ENCODE measurements at places on chromosomes 12 and 14. TPM values are rescaled to one million over a fixed set of nuclear protein-coding genes. Genes with fewer than 3 reads are reported as not detected.
A peak's percentile ranks its signal among the peaks of the same experiment; 100 is the strongest.

DNA sequence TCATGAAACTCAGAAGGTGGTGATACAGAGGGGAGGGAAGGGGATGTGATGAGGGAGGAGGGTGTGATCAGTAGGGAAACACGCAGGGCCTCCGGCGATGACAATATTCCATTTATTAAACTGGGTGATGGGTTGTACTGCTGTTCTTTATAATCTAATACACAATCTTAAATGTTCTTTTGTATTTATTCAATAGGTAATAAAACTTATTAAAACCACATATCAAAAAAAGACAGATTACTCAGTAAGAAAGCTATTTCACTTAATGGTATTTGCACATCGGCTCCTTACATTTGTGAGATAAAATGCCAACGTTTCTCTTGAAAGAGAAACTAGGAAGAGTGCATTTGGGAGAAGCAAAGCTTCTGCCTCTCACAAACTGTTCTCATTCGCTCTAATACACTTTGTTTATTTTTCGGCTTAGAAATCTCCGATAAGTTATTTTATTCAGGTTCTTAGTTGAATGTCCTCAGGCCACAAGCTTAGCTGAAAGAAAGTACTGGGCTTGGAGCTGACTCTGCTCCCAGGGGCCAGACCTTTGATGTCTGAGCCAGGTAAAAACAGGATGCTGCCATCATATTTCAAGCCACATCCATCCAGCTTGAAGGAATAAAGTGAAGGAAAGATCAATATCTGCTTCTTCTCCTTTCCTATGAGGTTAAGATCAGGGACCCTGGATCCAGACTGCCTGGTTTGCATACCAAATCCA, 17.5 kb downstream of the STON2 start:
- DNase-seq = no peak

DNA sequence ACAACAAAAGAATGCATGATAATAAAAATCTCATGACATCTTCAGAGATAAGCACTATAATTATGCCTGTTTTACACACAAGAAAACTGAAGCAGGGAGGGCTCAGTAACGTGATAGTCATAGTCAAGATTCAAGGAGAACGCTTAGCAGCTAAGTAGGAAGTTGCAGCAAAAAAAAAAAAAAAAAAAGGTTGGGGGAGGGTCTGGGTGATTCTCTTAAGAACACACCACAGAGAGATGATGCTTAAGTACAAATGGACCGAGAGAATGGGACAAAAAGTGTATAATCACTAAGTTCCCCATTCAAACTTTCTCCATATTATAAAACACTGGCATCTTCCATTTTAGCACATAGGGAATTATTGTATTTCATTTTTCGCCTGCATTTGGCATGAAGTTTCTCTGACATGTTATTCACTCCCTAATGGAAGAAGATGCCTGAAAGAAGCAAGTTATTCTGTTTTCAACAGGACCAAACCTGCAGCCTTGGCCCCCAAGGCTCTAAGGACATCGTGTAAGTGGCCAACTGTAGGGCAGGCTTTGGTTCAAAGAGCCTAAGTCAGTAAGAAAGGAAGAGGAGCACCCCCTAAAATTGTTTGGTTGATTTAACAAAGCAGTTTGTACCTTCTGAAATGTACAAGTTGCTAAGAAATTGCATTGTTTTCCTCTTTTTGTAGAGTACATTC, 142.9 kb upstream of the TMPO start:
- DNase-seq = no peak

- DNase-seq = no peak
These were observed 71.9 kb downstream of the RASSF8 start for GRCh38 chr12:26030371-26030770.

GRCh38 chr12:75848431-75848925, 183.1 kb downstream of the PHLDA1 start:
- DNase-seq = no peak

GRCh38 chr14:96666088-96666487, 131.1 kb upstream of the VRK1 start:
- no peak for DNase-seq

DNA sequence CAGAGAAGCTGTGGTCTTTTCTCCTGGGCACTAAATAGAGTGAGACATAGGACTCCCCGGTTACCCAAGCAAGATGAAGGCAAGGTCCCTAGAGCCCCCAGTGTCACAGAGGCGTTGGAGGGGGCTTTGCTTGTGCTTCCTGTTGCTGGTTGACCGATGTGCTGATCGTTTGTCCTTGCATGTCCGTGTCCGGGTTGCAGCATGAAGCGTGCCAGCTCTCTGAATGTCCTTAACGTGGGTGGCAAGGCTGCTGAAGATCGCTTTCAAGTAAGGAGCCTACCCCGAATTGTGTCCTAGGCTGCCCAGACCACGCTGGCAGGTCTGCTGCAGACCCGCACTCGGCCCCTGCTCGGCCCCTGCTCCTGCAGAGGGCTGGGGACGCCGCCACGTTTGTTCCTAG, 23.1 kb downstream of the XRCC3 start:
- DNase-seq = no peak

GRCh38 chr14:105537580-105538474, 11.4 kb downstream of the TMEM121 start:
- DNase-seq = peak; percentile 77

DNA sequence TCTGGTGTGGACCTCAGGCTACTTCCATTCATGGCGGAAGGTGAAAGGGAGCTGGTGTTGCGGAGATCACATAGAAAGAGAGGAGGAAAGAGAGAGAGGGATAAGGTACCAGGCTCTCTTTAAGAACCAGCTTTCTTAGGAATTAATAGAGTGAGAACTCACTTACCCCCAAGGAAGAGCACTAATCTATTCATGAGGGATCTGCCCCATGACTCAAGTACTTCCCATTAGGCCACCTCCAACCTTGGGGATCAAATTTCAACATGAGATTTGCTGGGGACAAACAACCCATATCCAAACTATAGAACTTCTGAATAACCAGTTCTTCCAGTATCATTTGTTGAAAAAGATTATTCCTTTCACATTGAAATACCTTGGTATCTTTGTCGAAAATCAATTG, 34.0 kb upstream of the C2CD5 start:
- no peak for DNase-seq

DNA sequence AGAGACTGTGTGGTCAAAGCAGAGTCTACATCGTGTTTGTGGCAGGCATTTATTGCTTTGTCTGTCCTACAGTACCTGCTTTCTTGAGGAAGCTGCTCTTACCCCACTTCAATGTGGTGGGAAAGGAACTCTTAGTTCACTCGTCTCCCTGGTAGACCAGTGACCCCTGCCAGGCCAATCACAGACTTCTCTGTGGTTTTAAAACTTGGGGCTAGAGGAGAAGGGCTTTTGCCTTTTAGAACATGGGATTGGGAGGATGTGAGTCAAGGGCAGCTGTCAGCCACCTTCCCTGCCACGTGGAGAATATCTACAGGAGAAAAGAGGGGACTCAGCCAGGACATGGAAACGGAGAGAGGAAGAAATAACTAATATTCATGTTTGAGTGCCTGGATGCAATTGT, 36.8 kb upstream of the TMED10 start:
- DNase-seq = no peak

- DNase-seq = peak; percentile 75
These were observed 17.1 kb downstream of the SLC11A2 start for GRCh38 chr12:51009056-51009440.

DNA sequence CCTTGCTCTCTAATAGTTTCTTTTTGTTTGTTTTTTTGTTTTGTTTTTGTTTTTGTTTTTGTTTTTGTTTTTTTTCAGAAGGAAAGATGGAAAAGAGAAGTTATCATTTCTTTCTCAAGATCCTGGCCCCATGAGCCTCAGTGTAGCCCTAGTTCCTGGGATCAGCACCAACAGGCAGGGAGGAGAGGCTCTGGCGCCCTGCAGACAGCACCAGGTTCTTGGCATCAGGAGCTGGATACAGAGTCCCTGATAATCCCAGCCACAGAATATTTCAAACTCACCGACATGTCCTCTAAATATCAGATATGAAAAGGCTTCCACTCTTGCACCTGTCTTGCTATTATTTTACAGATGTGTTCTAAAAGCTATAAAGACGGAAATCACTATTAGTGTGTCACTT, 52.7 kb downstream of the FOXN3 start:
- DNase-seq = no peak

DNA sequence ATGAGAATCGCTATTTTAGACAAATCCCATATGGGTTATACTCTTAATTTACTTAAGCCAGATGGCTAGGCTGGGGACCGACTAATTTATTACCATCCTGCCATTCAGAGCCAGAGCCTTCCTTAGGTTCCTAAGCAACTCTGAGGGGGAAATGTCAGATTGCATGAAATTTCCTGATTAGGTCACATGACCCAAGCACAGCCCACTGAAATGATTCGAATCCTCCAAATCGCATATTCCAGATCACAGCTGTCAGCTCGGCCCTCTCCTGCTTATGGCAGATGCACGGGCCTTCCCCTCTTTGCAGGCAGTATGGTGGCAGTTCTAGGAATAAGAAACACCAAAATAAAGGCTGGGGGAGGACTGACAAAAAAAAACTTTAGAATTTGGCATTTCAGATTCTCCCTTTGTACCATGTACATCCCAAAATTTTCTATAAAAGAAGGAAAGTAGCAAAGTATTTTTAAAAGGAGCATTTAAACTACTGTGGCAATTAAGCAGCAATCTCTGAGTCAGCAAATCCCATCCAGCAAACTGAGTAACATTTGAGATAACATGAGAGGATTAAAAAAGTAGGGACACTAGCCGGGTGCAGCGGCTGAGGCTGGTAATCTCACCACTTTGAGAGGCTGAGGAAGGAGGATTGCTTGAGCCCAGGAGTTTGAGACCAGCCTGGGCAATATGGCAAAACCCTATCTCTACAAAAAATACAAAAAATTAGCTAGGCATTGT, 30.5 kb upstream of the NUDT4 start:
- DNase-seq = no peak

GRCh38 chr14:89564286-89564957, 147.4 kb upstream of the FOXN3 start:
- no peak for DNase-seq

GRCh38 chr14:48250575-48250974, 575.2 kb upstream of the MDGA2 start:
- no peak for DNase-seq

- DNase-seq = no peak
These were observed 155.2 kb downstream of the TGFB3 start for GRCh38 chr14:75826599-75826998.

DNA sequence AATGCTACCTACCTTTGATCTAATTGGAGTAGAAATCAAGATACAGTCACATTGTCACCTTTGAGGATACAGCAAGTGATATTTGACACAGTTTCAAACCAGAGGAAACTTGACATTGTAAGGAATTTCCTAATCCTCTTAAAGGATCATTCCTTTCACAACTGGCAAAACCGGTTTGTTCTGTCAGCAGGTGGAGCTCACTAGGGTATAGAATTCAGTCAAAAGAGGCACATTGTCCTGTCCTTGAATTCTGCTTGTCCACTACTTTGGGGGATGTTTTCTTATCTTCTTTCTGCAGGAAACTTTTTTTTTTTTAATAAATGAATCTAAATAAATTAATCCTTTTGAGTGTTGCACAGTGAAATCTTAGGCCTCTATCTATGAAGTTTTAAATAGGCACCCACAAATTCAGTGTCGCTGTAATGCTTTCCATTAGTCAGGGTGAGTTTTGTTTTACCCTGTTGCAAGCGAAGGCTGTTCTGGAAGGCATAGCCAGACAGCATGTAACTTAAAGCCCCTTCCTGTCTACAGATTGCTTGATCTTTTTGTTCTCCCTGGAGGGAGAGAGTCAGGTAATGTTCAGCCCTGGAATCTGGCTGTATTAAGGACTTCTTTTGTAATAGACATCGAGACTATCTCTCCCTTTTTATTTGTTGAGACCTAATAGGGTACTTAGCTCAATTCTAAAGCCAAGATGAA, 285.0 kb upstream of the RGS6 start:
- DNase-seq = no peak

DNA sequence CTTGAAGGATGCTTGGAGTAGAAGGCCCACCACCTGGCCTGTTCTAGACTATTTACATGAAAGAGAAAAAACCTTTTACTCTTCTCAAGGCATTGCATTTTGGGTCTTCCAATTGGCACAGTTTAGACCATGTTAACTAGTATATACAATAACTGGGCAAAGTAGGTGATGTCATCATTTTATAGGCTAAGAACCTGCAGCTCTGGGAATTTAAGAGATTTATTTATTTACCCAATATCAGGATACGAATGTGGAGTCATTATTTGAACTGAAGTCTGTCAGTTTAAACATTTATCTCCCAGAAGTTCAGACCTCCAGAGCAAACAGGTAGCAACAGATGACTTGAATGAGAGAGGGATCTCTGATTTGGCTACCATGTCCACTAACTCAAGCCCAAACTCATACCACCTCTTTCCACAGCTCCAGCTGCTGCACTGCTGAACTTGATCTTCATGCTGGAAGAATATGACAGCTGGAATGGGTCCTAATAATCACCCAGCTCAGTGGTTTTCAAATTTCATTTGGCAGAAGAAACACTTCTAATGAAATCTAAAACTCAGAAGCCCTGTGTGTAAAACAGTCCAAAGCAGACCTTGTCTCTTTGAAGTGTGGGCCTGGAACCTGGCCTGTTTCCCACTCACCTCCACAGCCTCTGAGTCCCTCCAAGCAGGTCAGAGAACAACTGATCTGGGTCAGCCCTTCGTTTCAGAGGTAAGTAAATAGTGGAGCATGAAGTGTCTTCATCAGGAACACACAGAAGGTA, 179.2 kb downstream of the EMP1 start:
- DNase-seq = no peak

DNA sequence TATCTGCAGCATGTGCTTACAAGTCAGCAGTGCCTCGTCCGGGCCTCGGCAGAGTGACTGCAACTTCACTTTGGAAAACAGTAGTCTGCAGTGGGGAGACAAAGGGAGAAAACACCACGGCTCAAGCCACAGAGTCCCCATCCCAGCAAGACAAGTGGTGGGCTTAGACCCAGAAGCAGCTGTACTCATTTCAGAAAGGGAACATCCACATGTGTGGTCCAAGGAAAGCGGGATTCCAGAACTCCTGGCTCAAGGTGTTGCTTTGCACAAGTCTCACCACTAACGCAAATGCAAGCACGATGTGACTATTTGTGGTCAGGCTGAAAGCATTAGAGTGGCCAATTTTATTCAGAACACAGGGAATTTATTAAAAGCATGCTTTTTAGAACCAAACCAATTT, 198.3 kb downstream of the TTC7B start:
- DNase-seq = no peak

DNA sequence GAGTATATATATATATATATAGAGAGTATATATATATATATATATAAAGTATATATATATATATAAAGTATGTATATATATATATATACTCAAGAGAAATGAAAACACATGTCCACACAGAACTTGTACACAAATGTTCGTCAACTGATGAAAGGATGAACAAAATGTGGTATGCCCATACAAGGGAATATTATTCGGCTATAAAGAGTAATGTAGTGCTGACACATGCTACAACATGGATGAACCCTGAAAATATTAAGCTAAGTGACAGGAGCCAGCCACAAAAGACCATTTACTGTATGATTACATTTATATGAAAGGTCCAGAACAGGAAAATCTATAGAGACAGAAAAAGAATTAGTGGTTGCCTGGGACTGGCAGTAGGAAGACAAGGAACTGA, 19.5 kb downstream of the LIMA1 start:
- no peak for DNase-seq

Gene USP44
- total RNA-seq = 1.0 TPM

Gene MFAP5
- 29.1 TPM for total RNA-seq

Gene CAPS2
- total RNA-seq = 12.5 TPM

Gene DDX11
- 5.0 TPM for total RNA-seq

Gene AKAP3
- 2.4 TPM for total RNA-seq

Gene PTHLH
- total RNA-seq = not detected

Gene APOF
- total RNA-seq = not detected

Gene ASB2
- total RNA-seq = 268 TPM

Gene PRH2
- not detected for total RNA-seq

Gene SOX5
- 4.0 TPM for total RNA-seq

Gene NELL2
- 0.50 TPM for total RNA-seq

Gene TAS2R30
- total RNA-seq = 0.72 TPM

Gene KRT3
- not detected for total RNA-seq
